ENCODE measurements at places on chromosomes 2 and 18.

- no peak for DNase-seq
Measured at GRCh38 chr2:28869494-28870145, 489 bp downstream of the TRMT61B start.

DNA sequence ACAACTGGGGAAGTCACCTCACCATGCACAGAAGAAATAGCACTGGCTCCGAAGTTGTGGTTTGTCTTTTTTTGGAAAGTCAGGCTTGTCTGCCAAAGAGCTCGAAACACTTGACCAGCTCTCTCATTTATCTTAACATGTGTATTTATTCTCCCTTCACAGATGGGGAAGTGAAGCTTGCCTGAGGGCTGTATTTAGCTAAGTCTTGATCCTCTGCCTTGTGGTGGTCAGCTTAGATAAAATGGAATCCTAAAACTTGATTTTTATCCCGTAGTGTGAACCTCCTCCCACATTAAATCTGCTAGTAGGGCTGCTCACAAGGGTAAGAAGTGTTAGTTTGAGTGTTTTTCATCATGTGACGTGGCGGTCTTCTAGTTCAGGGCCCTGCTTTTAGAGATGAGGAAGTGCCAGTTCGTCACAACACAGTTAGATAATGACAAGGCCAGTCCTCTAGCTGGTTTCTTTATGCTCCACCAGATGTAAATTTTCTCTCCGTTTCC, 89.7 kb downstream of the TMEM247 start:
- no peak for DNase-seq

GRCh38 chr2:124836416-124836815, 811.3 kb downstream of the CNTNAP5 start:
- no peak for DNase-seq

DNA sequence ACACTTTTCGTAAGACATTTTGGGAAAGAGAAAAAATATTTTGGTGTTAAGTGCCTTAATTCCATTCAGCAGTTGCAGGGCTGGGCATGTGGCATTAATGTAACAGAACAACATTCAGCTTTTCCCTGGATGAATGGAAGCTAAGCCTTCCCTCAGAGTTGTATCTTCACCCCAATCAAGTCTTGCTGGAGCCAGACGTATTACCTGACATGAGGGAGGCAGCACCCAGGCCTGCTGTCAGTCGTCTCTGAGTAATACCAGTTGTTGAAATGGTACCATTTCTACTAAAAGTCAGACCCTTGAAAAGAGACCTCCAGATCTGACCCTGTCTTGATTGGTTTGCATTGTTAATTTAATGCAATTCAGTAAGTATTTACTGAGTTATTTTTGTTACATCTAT, 57.5 kb downstream of the MALT1 start:
- no peak for DNase-seq

- DNase-seq, result no peak
Measured at GRCh38 chr2:177712462-177712861, 319.9 kb downstream of the AGPS start.

DNA sequence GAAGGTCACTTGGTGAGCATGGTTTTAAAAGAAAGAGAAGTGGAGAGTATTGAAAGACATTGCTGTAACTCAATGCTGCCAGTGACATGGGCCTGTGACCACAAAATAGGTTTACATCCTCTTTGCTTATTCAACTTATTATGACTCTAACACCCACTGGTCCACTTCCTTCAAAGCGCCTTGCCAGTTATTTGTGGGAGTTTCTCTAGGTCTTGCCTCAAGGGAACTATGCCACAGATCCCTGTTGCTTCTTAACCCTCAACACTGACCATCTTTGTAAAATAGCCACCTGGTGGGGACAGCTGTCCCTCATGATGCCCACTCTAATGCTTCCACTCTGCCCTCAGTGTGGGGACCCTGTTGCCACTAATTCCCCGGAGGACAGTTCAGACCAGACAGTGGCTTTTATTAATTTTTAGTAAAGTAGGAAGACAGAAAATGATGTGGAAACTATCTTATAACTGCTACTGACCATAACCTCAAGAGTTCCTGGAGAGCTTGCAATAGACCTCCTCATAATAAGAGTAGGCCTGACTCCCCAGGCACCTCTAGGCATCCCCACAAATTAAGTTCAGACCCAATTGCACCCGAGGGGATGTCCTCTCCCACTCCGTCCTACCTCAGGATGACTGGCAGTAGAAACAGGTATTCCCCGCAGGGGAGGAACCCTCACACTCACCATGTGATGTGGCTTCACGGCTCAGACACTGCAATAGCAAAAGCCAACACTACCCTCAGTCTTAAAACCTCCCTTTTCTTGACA, 31.3 kb upstream of the SLC25A52 start:
- DNase-seq, result no peak

GRCh38 chr18:45662468-45662867, 47.2 kb downstream of the SLC14A2 start:
- no peak for DNase-seq

DNA sequence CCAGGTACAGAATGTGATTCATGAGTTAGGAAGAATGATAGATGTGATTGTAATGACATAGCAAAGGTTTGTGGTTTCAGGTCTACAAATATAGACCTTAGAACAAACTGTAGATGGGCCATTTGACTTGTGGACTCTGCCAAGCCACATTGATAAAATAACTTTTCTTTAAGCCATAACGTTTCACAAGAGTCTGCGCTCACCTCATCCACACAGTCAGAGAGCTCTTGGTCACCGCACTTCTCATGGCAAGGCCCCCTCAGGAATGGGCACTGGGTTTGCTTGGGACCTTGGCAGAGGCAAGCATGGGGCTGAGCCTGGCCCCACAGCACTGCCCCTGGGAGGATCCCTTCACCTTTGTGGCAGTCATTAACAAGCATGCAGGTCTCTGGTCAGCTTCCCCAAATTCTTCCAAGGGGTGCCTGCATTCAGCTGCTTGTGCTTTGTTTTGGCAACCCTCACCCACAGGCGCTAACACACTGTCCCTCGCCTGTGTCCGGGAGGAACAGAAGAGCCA, 14.0 kb downstream of the ARMC9 start:
- DNase-seq, result no peak

Data from stimulated activated CD8-positive, alpha-beta memory T cell treated with anti-CD3 and anti-CD28 coated beads, Interleukin-7, amount 100 ng/mL, for 1 hour (primary cell).